ENCODE measurements at places on chromosomes 6 and 20.

DNA sequence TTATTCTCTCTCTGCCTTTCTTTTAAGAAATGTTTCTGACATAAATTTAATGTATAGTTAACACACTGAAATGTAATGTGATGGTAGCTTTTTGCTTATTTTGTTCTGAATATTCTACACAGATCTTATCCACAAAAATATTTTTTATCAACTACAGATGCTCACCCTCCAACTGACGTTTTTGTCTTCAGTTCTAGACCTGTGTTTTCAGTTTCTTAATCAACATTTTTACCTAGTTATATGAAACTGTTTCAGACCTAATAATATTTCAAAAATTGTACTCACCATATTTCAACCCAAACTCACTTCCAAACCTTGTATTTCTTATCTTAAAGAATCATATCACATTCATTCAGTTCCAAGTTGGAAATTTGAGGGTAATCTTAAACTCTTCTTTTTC, 452.8 kb downstream of the RFPL4B start:
- DNase-seq = no peak

DNA sequence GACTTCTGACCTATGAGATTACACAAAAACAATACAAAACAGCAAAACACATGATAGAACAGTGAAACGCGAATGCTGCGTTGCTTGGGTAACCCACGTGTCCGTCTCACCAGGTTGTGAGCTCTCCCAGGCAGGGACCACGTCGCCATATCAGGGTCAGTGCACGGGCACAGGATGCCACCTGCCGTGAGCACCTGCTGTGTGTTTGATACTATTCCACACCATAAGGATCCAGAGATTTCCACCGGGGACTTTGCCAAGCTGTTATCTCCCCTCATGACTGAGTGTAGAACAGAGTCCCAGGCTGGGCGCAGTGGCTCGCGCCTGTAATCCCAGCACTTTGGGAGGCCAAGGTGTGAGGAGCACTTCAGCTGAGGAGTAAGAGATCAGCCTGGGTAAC, 288.0 kb downstream of the BMP7 start:
- DNase-seq = no peak

DNA sequence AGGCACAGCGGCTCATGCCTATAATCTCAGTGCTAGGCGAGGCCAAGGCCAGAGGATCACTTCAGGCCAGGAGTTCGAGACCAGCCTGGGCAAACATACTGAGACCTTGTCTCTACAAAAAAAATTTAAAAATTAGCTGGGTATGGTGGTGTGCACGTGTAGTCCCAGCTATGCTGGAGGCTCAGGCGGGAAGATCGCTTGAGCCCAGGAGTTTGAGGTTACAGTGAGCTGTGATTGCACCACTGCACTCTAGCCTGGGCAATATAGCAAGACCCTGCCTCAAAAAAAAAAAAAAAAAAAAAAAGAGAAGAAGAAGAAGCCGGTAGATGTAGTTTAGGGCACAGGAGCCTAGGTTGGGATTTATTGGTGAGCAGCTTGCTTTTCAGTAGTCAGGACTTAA, 20.7 kb downstream of the MTHFD1L start:
- no peak for DNase-seq

- no peak for DNase-seq
Measured at GRCh38 chr6:142781129-142781528, 163.8 kb downstream of the HIVEP2 start.
